ENCODE measurements at places on chromosomes 1 and 21.

DNA sequence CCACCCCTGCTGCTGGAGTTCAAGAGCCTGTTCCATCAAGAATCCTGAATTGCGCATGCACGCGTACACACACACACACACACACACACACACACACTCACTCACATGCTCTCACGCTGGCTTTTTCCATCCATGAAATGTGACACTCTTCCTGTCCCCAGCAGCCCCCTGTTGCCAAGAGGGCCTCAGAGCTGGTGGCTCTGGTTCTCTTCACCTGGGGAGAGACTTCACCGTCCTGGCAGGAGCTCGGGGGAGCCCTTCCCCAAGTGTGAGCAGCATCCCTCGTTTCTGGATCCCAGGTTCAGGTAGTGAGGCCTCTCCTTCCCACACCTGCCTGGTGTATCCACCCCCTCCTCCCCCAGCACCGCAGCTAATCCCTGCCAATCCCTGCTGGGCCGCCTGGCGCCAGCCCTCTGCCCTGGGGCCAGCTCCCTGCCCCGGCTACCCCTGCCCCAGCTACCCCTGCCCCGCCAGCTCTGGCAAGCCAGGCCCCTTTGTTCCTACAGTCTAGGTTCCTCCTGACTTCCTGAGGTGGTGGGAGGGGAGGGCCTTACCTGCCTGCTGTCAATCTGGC, 9.9 kb downstream of the PLOD1 start:
- DNase-seq = no peak

- no peak for DNase-seq
Observed at GRCh38 chr21:35394634-35395369, 345.7 kb upstream of the RUNX1 start.

GRCh38 chr1:219924342-219924741, 4.0 kb downstream of the SLC30A10 start:
- no peak for DNase-seq

- no peak for DNase-seq
Observed at GRCh38 chr1:6336776-6337622, 56.6 kb downstream of the ACOT7 start.

GRCh38 chr1:40663324-40664166, 1.9 kb downstream of the RIMS3 start:
- DNase-seq = no peak

DNA sequence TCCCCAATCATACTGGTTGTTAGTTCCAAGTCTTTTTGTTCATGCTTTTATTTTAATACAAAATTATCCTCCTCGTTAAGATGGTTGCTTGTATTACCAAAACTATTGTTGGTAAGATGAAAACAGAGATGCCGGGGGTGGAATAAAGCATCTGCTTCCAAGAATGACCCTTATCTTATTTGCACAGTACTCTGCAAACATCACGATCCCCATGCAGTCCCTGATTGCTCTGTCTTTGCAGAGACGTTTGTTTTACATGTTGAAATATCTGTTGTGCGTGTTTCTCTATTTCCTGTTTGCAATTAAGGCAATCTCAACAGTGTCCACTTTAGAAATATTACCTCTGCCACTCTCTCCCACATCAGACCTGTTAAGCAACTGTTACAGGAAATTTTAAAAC, 141.3 kb upstream of the NCAM2 start:
- no peak for DNase-seq

GRCh38 chr1:162471290-162471853, 26.2 kb upstream of the UHMK1 start:
- DNase-seq = no peak

DNA sequence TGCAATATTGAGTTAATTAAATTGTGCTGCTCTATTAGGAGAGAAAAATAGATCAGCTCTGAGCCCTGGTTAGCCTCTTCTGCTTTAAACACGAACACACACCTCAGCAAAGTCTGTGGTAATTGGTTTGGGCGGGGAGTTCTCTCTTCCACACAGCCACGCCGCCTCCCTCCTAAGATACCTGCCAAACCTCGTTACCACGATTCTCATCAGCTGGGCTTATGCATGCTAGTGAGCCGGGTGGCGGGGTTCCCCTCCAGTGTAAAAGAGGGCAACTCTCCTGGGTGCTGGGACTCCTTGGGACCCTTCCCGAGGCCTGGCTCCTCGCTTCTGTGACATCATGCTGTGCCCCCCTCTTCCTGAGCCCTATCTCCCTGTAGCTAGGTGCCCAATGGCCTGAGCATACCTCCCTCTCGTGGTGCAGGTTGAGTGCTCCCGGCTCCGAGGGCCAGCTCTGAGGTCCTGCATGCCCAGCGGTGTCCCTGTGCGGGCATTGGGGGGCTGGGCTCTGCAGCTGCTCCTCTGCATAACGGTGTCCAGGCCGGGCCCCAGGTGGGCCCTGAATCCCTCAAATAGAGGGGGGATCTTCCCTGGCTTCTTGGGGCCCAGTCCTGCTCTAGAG, 182.9 kb downstream of the PRDM16 start:
- DNase-seq = no peak

DNA sequence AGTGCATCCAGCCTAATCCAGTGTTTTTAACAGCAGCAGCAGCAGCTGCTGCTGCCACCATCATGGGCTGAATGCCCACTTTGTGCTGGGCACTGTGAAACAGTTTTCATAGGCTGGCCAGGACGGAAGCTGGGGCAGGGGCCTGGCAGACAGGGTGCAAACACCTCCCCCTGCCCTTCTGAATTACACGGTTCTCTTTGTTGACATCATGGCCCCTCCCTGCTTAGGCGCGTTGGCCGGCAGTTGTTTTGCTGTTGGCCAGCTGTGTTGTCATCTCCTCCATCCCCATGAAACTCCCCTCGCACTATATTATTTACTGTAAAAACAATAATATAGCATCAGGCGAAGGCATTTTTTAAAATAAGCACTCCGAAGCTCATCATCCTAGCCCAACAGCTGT, 33.1 kb downstream of the PTPRU start:
- DNase-seq = peak; percentile 63
